ENCODE measurements at places on chromosomes 7 and 10. TPM values are rescaled to one million over a fixed set of nuclear protein-coding genes. Genes with fewer than 3 reads are reported as not detected.

Gene PPP1R9A
- 1.7 TPM for total RNA-seq

Gene KIAA1549
- 3.8 TPM for total RNA-seq

Gene AGR3
- total RNA-seq: not detected

Gene RNF133
- 0.17 TPM for total RNA-seq

Gene COBL
- not detected for total RNA-seq

Gene RPEL1
- 0.17 TPM for total RNA-seq

Gene TMEM213
- not detected for total RNA-seq

Gene CLCN1
- total RNA-seq: under 0.01 TPM

Gene SSC4D
- 0.42 TPM for total RNA-seq

- no peak for DNase-seq
These were observed 51.3 kb downstream of the NHLRC2 start for GRCh38 chr10:113905756-113906155.

- no peak for DNase-seq
These were observed 42.7 kb downstream of the SPDYE5 start for GRCh38 chr7:75534727-75535307.

- no peak for DNase-seq
These were observed 35.8 kb downstream of the ELFN1 start for GRCh38 chr7:1705856-1706255.

- DNase-seq: no peak
These were observed 53.1 kb upstream of the ZNF273 start for GRCh38 chr7:64849924-64850499.

GRCh38 chr10:130141460-130141859, 5.3 kb downstream of the GLRX3 start:
- DNase-seq: no peak

GRCh38 chr10:49741108-49741995, 20.8 kb downstream of the OGDHL start:
- DNase-seq: no peak

DNA sequence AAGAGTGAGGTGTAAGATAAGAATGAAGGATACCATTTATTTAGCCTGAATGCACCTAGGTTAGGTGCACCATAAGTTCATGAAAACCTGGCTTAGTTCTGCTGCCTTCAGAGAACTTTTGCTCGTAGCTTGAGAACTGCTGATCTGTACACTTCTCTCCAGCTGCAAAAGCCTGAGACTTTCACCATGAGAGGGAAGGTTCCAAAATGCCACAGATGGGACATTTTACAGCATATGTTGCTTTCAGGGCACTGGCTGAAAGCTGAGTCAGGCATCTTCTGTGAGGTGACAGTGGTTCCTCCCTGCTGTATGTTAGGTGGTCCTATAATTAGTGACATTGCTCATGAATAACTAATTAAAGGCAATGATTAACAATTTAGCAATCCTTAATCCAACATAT, 298.3 kb downstream of the GALNT17 start:
- no peak for DNase-seq

DNA sequence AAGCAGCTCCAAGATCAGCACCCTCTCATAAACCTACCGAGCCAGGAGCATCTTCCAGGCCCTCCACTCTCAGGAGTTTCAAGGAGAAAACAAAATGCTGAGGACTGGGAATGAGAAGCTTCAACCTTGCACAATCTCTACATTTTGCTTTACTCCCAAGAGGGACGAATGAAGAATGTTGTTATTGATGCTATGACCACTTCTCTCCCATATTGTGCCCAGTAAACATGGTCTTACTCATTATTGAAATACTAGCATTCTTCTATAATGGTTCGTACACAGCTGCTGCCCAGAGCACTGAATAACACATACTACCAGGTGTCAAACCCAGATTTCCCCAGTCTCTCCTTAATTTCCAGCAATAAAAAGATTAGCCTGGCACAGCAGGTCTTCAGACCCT, 63.4 kb upstream of the BET1 start:
- DNase-seq: no peak

GRCh38 chr10:60291344-60291930, 98.2 kb downstream of the ANK3 start:
- DNase-seq: no peak

DNA sequence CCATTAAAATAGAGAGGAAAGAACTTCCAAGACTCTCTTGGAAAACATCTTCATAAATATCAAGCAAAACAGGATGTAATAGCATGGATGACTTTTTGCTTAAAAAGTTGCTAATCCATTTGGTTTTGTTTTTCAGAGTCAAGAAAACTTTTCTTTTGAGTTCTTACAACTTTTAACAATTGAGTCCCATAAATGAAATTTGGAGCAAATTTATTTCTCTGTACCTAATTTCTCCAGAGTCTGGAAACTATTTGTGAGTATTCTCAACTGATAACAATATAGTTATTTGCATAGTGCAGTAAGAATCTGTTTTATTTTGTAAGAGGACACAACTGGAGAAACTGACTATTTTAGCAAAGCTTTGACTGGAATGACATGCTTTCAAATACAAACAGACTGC, 606.3 kb upstream of the IGFBP3 start:
- DNase-seq: no peak

GRCh38 chr7:81140252-81140651, 221.4 kb upstream of the SEMA3C start:
- DNase-seq: no peak

Data from mammary epithelial cell (primary cell).